Activated CD4-positive, alpha-beta T cell treated with anti-CD3 and anti-CD28 coated beads, Interleukin-2, amount 50 U/mL, for 48 hours (primary cell): ENCODE measurements at places on chromosomes 16 and 17.
A peak's percentile ranks its signal among the peaks of the same experiment; 100 is the strongest.

DNA sequence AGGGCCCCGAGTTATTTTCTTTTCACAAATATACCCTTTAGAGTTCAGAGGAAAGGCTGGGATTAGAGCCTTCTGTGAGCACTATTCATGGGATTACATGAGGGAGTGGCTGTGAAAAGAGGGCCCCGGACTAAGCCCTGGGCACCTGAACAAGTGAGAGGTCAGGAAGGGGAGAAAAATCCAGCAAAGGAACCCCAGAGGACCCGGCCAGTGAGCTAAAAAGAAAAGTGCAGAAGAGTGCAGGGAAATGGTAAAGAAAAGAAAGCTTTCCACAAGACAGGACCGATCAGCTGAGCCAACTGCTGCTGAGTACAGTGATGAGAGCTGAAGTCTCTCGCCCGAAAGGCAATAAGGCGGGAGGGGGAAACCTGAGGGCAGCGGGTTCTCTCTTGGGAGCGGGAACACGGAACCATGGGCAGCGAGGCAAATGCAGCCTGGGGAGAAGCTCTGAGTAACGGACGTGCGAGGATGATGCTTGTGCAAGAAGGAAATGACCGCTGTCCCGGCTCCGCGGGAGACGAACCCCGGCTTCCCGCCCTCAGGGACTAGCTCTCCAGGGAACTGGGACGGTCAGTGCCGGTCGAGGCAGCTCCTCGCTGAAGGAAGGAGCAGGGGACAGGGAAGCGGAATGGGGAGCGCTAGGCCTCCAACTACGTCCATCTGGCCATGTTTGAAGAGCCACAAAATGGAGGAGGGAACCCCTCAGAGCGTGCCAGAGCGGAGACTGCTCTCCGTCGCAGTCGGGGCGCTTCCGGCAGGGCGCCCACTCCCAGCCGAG is 665 bp upstream of the ALDH3A2 start:
- peak; percentile 37 for DNase-seq

- peak; percentile 29 for DNase-seq
Observed at GRCh38 chr16:85798901-85799496, 345 bp downstream of the EMC8 start.

GRCh38 chr16:3007059-3007956 is 5.4 kb upstream of the CLDN9 start:
- no peak for DNase-seq

DNA sequence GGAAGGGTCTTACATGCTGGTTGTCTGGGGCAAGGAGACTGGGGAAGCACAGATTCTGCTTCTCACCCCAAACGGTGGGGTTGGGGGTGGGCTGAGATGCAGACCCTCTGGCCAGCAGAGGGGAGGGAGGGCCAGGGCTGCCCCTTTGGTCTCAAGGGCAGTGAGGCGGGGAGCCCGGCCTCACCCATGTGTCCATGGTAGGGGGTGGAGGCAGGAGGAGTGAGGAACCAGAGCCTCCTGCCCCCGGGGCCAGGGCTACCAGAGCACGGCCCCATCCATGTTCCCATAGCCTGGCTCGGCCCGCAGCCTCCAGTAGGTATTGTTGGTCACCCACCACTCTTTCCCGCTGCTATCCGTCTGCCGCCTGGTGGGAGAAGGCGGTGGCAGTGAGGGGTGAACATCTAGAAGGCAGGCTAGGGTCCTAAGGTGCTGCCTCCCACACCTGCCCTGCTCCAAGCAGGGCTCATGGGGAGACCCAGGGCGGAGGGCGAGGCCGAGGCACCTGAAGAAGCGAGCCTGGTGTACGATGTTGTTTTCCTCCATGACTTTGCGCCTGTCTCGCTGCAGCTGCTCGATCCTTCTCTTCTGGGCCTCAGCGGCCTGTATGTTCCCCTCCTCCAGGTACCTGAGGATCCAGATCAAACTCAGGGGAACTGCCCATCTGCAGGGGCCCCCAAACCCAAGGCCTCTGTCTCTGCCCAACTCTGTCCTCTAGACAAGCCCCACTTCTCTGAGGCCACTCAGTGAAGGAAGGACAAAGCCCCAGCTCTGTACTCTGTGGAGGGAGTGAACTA is 13.4 kb downstream of the OSBPL7 start:
- no peak for DNase-seq

- DNase-seq, result no peak
Observed at GRCh38 chr16:1752853-1753252, 18.5 kb downstream of the NME3 start.

GRCh38 chr17:39026980-39027451 is 59.8 kb upstream of the FBXO47 start:
- DNase-seq, result peak; percentile 15

DNA sequence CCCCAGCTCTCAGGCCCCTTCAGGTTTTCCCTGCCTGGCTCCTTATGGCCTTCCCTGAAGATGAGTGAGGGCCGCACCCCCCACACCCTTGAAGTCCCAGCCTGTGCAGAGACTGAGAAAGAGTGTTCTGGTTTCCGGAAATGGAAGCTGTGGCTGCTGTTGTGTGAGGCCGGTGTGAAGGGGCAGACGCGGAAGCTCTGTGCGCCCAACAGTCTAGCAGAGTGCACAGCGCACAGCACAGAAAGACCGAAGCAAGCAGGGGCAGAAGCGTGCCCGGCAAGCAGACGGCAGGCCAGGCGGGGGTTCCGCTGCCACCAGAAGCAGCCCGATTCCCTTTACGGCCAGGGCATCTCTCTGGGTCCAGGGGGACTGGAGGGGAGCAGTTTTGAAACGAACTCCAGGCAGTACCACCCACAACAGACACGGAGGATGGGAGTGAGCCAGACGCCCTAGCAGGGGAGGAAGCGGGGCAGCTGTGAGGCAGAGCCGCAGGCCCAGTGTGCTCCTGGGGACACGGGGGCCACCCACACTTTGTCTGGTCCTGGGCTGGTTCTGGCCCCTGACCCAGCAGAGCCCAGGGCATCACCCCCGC is 16.7 kb downstream of the TPSG1 start:
- no peak for DNase-seq

GRCh38 chr16:15820837-15821236 is 36.0 kb downstream of the MYH11 start:
- DNase-seq, result no peak

- no peak for DNase-seq
Observed at GRCh38 chr16:64206862-64207261, 915.0 kb downstream of the CDH11 start.

DNA sequence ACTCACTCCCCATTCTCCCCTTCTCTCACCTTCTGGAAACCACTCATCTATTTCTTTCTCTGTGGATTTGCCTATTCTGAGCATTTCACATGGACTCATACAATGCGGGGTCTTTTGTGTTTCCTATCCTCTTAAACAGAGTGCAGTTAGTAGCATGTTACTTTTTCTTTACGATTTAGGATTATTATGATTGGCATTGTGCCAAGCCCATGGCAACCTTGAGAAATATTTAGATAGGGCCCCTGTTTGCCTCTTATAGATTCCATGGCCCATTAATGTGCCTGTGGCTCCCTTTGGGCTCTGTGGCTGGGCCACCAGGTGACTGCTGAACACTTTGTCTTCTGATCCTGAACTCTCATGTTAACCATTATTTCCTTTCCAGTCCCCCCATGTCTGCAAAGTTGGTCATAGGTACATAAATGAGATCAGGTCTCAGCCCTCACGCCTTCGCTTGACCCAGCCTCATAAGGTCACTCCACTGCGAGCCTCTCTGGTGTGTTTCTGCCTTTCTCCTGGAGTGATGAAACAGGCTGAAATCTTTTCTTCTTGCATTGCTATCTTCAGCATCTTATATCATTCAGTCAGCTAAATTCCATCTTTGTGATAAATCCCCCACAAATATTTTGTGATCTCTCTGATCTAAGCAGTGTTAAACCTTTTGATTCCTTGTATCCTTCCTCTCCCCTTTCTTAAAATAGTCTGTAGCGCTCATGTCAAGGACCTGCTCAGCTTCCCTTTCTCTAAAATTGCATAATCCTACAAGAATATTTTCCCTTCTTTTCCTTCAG is 44.0 kb downstream of the MYH3 start:
- no peak for DNase-seq

DNA sequence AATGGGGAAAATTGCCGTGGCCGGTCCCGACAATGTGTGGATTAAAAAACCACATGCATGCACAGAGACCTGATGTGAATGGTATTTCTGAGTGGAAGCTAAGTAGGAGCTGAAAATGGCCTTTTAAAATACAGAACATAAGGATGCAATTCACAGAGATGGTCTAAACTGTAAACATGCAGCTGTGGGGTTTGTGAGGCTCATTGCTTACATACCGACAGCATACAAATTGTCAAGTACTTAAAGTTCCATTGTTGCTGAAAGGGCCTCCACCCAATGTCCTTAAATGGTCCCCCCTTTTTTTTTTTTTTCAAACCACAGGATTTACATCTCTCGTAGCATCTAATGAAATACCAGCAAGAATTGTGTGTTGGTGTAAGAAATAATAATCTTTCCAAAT is 523.2 kb downstream of the MAF start:
- no peak for DNase-seq

GRCh38 chr17:13626703-13627102 is 25.0 kb upstream of the HS3ST3A1 start:
- no peak for DNase-seq

DNA sequence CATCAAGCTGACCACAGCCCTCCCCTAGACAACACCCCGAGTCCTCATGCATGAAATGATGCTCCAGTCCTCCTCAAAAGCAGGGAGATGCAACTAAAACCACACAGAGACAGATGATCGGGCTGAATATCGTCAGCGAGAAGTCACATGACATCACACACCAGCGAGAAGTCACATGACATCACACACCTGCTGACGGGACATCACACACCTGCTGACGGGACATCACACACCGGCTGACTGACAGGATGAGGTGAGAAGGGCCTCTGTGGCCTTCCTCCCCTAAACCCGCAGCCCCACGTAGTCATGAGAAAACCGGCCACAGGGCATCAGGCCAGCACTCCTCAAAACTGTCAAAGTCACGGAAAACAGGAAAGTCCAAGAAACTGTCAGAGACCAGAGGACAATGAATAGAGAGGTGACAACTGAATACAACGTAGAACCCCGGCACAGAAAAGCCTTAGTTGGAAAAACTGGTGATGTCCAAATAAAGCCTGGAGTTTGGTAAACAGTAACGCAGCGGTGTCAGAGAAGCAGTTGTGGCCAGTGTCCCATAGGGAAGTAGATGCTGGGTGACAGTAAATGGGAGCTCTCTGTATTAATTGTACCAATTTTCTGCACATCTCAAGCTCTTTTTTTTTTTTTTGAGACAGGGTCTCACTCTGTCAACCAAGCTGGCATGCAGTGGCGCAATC is 14.3 kb downstream of the LITAF start:
- no peak for DNase-seq

GRCh38 chr17:28390141-28390540 is 15.9 kb downstream of the SLC46A1 start:
- no peak for DNase-seq

DNA sequence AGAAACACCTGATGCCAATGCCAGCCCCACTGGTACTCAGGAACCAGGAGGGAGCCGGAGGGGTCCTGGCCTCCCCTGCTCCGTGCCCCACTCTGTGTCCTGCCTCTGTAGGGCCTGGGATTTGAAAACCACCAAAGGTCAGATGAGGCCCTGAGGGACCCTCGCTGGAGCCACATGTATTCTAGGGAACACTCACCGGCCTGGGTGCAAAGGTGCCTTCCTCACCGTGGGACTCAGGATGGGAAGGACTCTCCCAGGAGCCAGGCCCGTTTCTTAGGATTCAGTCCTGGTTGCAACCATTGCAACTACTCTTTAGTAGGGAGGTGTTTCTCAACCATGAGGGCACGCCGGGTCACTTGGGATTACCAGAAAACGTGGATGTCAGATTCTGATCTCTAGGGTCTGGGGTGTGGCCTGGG is 74.6 kb downstream of the N4BP1 start:
- DNase-seq, result no peak

- no peak for DNase-seq
Observed at GRCh38 chr16:15961571-15962090, 12.2 kb downstream of the ABCC1 start.

- no peak for DNase-seq
Observed at GRCh38 chr17:78210111-78210510, 3.9 kb upstream of the BIRC5 start.

- no peak for DNase-seq
Observed at GRCh38 chr16:79903471-79903870, 302.9 kb upstream of the MAF start.

DNA sequence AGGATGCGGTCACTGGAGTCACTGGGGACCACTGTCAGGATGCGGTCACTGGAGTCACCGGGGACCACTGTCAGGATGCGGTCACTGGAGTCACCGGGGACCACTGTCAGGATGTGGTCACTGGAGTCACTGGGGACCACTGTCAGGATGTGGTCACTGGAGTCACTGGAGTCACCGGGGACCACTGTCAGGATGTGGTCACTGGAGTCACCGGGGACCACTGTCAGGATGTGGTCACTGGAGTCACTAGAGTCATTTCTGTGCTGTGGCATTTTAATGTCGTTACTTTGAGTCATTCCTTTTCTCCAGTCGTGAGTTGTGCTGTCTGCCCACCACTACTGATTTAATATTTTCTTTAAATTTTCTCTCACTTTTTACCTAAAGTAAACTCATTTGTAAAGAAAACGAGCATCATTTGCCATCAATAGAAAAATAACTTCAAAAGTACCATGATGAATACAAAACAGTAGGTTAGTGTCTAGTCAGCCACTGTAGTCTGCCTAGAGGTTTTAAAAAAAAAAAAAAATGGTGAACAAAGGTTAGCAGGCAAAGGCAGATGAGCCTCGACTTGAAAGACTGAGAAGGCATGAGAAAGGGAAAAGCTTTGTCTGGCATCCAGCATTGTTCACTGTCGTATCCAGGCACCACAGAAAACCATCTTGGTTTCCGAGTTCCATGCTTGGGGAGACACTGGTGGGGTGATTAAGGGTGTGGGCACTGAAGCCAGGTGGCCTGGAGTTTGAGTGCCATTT is 346.6 kb downstream of the SNX29 start:
- peak; percentile 56 for DNase-seq

DNA sequence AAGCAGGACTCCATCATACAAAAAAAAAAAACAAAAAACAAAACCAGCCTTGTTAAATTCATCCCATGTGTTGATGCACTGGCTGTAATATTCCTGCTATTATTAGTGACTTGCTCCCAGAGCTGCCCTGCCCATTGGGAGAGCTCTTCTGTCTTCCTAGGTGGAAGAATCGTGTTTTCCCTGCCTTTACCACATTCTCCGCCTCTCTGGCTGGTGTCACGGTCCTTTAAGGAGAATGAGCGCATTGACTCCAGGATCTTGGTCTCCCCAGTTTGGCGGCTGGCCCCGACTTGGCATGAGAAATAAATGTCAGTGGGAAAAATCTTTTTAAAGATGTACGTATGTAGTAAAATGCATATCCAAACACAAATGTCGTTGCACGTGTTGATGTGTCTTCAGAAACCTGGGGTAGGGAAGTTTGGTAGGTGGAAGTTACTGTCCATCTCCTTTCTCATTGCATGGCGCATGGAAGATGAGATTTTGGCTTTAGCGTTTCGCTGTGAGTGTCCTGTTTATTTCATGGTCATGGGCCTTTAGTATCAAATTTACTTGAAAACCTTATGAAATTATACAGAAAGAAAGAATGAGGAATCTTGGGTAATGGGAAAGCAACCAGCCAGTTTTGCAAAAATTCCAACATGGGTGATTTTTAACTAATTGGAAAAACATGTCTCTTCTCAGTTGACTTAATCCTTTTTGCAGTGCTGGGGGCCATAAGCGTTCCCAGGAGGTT is 15.5 kb downstream of the RMI2 start:
- no peak for DNase-seq

GRCh38 chr17:31753011-31753410 is 106.0 kb downstream of the COPRS start:
- no peak for DNase-seq

- DNase-seq, result no peak
Observed at GRCh38 chr17:39719563-39720355, 10.6 kb downstream of the MIEN1 start.

GRCh38 chr17:51056813-51057510 is 63.7 kb downstream of the SPAG9 start:
- peak; percentile 9 for DNase-seq

- DNase-seq, result no peak
Observed at GRCh38 chr17:4427505-4427904, 6.2 kb upstream of the SPNS3 start.
